ENCODE measurements at places on chromosomes 7 and 10.

DNA sequence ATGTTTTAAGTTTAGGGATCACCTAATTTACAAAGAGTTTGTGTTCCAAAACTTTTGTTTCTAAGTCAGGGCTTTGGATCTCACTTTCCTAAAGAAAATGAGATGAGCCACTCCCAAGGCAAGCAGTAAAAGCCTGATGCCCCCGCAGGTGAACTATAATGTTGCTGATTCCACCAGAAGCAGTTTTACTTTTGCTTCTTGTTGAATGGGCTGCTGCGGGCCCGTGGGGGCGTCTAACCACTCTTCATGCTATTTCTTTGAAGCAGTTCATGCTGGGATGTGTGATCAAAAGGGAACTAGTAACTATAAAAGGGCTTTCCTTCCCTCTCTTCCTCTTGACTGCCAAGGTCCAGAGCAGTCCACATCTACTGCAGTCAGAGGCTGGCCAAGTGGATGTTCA is 118.7 kb upstream of the NEBL start:
- no peak for DNase-seq

DNA sequence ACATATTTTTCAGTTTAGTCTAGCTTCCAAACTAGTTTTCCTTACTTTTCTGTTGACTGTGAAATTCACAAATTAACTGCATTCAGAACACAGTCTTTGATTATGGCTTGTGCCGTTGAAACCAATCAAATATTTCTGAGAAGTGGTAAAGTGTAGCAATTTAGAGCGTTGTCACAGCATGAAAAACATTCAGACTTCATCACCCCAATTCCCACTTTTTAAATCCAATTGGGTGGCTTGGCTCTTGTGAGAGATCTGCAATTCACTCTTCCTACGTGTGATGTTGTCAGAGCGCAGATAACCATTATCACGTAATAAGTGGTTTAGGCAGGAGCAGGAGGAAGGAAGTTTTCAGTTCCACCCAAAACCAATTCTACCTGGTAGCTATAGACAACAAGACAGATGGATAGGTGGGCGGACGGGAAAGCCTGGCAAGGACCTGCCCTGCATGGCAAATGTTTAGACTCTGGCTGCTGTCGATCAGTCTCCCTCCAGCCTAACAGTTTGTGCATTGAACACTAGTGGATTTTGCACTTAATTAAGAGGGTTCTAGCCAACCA is 8.9 kb downstream of the COBL start:
- no peak for DNase-seq

DNA sequence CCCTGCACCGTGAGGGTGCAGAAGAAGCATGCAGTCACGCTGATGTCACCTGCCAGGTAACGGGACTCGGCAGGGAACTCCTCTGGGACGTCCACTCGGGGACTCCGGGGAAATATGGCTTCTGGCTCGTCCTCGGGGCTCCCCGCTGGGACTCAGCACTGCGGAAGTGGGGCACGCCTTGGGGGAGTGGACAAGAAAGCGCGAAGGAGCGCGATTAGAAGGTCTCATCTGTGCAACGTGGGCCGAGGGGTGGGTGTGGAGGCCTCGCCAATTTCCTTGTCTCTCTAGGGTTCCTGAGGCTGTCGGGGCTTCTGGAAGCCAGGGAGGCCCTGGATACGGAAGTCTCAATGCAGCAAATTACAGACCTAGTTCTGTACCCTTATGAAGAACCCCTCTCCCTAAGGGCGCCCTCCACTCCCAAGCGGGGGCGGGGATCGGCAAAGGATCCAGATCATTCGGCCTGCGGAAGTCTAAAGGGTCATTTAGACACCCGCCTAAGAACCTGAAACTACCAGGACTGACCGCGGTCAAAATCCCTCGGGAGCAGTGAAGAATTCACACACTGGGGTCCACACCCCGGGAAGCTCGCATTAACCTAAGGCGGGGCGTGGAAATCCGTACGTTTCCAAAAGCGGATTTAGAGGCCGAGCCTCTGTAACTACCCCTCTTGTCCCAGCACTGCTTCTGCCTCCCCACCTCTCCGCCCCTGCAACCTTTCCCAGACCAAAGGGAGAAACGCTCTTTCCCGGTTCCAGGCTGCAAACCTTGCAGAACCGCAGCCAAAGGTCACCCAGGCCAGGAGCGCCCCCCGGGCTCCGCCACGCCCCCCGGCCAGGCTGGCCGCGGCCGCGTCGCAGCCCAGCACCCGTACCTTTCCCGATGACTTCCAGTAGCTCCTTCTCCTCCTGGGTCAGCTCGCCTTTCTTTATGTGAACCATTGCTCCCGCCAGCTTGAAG is 640 bp downstream of the ANKMY2 start:
- DNase-seq: peak; percentile 47

- no peak for DNase-seq
These were observed 63.7 kb downstream of the ZNRF2 start for GRCh38 chr7:30348083-30348560.

DNA sequence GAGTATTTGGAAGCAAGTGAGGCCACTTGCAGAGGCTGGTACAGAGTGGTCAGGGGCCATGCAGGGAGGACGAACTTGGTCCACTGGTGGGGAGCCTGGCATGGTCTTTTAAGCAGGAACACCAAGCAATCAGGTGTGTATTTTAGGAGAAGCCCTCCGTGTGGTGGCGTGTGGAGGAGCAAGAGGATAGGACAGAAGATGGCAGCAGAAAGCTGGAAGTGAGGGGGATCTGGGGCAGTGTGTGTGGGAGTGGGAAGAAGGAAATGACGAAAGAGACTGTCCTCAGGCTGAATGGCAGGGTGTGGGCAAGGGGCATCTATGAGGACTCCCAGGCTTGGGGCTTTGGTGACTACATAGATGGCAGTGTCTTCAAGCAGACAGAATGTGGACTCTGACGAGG is 51.2 kb downstream of the TEX36 start:
- DNase-seq: no peak

- no peak for DNase-seq
These were observed 55.2 kb downstream of the CDK6 start for GRCh38 chr7:92781117-92781720.

- DNase-seq: no peak
These were observed 53.1 kb upstream of the ZNF273 start for GRCh38 chr7:64849924-64850499.

DNA sequence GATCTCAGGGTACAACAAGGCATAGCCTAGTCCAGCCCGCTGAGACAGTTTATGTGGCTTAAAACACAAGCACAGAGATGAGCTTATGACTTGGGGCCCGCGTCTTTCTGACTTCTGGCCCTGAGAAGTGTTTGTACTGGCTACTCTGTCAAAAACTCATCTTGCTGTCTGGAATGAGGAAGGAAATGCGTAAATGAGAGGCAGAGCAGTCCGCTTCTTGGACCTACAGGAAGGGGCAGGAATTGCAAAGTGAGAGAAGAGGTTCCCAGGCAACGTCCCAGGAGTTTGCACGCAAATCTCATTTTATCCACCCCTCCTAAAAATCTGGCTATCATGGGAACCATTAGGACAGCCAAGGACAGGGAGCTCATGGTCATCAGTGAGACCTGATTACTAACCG is 5.5 kb downstream of the ANXA11 start:
- no peak for DNase-seq

DNA sequence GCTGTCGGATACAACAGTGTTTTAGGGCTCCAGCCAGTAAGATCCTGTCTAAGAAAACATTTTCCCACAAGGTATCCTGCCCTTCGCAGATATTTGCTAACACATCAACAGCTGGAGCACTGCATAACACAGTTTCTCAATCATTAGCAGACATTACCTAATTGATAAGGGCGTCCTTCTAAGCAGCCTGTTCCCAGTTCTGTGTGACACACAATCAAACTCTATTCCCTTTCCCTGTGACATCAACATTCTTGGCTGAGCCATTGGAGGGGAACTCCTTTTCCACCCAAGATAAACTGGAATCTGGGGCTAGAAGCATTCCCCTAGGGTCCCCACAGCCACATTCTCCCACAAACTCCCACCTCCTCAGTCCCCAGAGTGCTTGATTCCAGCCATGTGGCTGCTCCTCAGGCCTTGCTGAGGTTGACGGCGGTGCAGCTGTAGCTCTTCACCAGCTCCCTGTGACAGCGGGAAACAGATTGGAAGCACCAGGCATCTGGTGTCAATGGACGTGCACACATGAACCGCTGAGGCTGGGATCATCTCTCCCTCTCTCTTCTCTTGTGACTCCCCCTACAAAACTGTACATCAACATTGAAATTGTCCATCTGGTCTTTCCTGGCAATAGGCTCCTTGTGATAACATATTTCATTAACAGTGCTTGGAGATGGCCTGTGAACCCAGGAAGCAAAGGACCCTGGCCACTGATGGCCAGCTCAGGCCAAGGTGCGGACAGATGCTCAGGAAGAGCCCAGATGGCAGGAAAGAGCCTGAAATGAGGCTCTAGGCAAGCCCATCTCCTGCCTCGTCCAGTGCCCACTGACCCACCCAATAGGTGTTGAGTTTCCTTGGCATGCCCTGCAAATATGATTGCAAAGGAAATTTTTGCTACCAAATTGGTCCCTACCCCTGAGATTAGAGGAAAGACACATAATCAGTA is 131.1 kb upstream of the TBX20 start:
- no peak for DNase-seq

DNA sequence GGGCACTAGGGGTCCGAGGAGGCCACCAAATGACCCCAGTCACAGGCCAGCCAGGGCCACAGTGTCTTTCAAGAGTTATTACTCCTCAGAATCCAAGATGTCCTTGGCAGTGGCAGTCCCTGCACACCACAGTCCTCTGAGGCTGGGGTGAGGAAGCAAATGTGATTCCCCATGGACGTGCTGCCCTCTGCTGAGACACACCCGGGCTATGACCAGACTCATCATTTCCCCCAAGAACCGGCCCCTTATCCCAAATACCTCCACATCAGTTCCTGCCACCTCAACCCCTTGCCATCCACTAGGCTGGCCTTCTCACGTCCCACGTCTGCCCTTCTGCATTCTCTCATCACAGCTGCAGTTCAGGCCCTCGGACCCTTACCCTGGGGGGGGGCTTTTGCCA is 5.0 kb downstream of the PRKAG2 start:
- DNase-seq: no peak

DNA sequence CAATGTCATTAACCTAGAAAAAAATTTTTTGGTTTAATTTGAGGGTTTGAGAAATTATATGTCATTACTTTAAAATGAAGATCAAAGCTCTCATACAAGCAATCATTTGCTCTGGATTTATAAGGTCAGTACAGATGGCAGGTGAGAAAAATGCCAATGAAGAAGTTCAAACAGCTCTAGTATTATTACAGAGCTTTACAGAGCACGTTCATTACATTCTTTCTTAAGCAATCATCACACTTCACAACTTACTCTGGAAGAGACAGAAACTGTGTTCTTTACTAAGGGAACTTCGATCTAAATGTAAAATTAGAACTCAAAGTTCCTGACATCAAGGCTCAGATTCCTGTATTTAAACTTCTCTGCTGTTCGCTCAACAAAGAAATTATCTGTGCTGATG is 153.4 kb downstream of the ATE1 start:
- DNase-seq: no peak

DNA sequence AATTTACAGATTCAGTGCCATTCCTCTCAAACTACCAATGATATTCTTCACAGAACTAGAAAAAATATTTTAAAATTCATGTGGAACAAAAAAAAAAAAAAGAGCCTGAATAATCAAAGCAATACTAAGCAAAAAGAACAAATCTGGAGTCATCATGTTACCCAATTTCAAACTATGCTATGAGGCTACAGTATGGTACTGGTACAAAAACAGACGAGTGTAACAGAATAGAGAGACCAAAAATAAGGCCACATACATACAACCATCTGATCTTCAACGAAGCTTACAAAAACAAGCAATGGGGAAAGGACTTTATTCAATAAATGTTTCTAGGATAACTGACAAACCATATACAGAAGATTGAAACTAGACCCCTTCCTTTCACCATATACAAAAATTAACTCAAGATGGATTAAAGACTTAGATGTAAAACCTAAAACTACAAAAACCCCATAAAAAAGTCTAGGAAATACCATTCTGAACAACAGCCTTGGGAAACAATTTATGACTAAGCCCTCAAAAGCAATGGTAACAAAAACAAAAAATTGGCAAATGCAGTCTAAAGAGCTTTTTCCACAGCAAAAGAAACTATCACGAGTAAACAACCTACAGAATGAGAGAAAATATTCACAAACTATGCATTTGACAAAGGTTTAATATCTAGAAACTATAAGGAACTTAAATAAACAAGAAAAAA is 207.7 kb downstream of the PTN start:
- DNase-seq: no peak

DNA sequence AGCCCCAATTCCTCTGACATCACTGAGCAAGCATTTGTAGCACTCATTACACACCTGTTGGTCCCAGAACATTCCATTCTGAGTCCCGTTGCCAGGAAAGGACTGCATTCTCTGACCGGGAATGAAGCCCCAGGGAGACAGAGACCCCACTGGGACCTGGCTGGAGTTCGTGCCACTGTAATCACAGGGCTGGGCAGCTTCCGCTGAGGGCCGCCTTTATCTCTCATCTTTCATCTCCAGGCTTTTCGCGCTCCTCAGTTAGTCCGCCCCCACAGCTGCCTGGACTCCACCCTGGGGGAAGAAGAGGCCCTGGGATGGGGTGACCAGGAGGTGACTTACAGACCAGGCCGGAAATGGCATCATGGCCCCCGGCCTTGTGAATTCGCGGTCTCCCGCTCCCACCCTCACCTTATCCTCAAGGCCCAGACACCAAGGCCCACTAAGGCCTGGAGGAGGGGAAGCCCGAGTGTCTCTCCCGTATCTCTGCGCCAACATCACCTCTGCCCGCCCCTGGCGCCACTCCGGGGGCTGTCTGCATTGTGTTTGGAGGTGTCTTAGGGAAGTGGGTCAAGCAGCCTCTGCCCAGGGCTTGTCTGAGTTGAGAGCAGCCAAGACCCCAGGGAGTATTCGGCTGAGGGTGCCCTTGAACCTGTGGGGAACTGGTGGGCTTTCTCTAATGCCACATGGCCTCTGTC is 75.4 kb downstream of the PROSER2 start:
- DNase-seq: no peak

GRCh38 chr7:2124604-2125345 is 108.0 kb downstream of the MAD1L1 start:
- DNase-seq: no peak

DNA sequence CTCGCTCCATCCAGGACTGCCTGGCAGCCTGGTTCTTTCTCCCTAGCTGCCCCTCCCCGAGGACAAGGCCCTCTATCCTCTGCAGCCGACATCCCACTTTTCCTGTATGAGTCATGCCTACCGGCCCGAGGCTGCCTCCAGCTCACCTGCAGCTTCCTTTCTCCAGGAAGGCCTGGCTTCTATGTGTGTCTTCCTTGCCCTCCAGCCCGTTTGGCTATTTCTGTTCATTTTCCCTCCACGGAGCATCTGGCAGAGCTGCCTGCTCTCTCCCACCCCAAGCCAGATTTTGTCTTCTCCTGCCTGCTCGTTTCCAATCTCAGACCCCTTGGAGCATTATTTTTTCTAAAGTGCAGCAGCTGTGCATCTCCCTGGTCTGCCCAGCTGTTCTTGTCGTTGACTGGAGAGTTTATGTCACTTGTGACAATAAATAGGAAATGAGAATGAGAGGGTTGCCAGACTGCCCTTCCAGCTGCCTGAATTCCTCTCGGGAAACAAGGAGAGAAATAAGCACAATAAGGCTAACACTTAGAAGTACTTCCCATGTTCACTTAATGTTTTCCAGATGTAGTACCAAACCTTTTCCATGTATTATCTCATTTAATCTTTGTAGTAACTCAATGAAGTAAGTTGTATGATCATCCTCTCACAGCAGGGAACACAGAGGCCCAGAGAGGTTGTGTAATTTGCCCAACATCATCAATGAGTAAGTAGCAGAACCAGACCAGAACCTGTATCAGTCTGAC is 19.7 kb downstream of the UBTD1 start:
- DNase-seq: no peak
